ENCODE measurements at places on chromosomes 1 and 21. TPM values are rescaled to one million over a fixed set of nuclear protein-coding genes. Genes with fewer than 3 reads are reported as not detected.

The DMRTA2 gene
- polyA plus RNA-seq = not detected

- no peak for DNase-seq
Observed at GRCh38 chr1:21828506-21829210, 16.6 kb downstream of the LDLRAD2 start.

DNA sequence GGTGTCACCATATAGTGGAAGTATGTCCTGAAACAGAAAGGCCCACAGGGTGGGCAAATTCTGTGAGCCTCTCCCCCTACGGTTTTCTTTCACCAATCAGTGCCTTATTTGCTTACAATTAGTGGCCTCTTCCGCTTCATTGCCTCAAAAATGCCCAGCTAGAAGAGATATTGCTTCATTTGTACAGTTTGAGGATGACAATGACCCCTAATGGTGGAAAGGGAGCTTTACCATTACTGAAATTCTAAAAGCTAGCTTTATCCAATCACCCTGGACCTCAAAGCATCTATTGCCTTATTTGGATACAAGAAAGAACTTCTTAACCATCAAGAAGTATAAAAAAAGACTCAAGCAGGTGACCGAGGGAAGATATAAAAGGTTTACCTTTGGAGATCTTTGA, 49.6 kb downstream of the LRRC71 start:
- no peak for DNase-seq

- no peak for DNase-seq
Observed at GRCh38 chr1:3404301-3404700, 50.2 kb upstream of the ARHGEF16 start.

GRCh38 chr21:35007348-35007747, 41.8 kb downstream of the RUNX1 start:
- DNase-seq = no peak

- DNase-seq = no peak
Observed at GRCh38 chr1:223771469-223771813, 59.1 kb downstream of the CAPN2 start.

DNA sequence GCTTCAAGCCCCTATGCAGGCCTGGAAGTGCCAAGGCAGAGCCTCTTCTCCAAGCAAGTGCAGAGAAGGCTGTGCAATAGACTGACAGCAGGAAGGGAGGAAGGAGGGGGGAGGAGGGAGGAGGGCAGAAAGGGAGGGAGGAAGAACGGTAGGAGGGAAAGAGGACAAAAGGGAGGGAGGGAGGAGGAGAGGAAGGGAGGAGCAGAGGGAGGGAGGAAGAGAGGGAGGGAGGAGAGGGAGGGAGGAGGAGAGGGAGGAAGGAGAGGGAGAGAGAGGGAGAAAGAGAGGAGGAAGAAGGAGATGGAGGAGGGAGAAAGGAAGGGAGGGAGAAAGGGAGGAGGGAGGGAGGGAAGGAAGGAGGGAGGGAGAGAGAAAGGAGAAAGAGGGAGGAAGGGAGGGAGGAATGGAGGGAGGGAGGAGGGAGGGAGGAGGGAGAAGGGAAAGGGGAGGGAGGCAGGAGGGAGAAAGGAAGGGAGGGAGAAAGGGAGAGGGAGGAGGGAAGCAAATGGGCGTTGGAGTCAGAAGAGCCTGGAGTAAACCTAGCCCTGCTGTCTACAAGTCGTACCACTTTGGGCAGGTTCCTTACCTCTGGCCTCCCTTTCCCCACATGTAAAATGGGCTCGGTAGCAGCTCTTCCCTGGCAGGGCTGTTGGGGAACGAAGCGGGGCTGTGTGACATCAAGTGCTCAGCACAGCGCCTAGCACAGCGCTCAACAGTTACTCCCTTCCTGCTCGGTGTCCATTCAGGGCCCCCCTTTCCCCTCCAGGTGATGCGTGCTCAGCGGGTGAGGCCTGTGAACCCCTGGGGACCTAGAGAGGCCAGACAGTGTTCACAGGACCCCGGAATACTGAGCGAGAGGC, 244.6 kb downstream of the NPHP4 start:
- DNase-seq = no peak

- DNase-seq = no peak
Observed at GRCh38 chr21:46371204-46372013, 47.5 kb downstream of the PCNT start.

GRCh38 chr1:44929531-44929930, 56.9 kb downstream of the EIF2B3 start:
- DNase-seq = no peak

- DNase-seq = no peak
Observed at GRCh38 chr21:43210454-43211071, 41.8 kb downstream of the CRYAA start.

- no peak for DNase-seq
Observed at GRCh38 chr1:110118636-110119396, 6.6 kb downstream of the UBL4B start.

DNA sequence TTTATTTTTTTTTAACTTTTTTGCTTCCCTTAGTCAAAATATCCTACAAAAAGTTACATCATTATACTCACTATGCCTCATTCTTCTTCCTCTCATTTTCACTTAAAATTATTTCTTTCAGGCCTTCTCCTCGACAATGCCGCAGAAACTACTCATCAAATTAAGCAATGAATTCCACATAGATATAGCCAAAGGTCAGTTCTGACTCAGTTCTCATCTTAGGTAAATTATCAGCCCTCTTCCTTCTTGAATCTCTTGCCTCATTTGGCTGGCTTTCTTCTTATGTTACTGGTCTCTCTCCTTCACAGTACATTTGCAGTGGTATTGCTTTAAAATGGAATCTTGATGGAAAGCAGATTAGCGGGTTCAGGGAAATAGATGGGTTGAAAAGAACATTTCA, 260.7 kb upstream of the BRINP3 start:
- DNase-seq = no peak

The IL12RB2 gene
- 1.7 TPM for polyA plus RNA-seq

DNA sequence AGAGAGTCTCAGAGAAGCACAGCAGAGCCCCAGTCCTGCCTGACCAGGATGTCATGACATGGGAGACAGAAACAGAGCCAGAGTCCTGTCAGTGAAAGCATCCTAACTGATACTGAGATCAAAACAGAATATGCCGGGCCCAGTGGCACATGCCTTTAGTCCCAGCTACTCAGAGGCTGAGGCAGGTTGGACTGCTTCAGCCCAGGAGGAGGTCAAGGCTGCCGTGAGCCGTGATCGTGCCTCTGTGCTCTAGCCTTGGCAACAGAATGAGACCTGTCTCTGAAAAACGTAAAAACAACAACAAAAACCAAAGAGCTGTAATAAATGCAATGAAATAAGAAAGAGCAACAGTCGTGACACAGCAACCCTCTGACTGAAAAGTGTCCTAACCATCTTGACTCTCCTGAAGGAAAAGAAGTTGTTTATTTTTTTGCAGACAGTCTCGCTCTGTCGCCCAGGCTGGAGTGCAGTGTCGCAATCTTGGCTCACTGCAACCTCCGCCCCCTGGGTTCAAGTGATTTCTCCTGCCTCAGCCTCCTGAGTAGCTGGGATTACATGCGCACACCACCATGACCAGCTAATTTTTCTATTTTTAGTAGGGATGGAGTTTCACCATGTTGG, 189.2 kb downstream of the SLC45A1 start:
- no peak for DNase-seq

DNA sequence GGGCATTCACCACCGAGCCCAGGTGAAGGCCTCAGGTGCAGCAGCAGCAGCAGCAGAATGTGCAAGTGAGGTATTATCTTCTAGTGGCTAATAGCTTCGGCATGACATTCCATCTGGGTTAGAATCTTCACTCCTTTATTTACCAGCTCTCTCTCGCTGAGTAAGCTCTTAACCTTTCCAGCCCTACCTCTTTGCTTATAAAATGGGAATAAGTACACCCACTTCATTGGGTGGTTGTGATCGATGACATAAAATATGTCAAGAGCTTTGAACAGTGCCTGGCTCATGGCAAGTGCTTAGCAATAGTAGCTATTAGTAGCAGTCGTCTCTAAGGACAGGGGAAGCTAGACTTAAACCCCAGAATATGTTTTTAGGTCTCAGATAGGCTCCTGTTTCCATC, 149.5 kb downstream of the NOS1AP start:
- no peak for DNase-seq

DNA sequence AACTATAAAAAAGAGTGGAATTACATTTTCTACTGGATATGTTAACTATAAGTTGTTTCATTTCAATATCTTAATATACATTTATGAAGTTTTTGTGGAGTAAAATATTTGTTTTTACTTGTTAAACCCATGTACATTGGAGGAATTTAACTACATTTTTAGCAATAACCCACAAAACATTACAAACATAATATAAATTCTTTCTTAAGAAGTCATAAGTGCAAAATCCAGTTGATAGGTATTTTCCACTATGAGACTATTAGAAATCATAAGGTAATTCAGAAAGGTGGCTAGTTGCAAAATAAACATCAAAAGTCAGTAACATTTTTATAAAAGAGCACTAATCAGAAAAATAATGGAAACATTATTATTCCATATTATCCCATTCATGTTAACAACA, 73.9 kb upstream of the RRP15 start:
- DNase-seq = no peak

- no peak for DNase-seq
Observed at GRCh38 chr1:181149326-181150125, 61.0 kb downstream of the IER5 start.

GRCh38 chr1:12359359-12360133, 129.7 kb downstream of the VPS13D start:
- DNase-seq = no peak

All from left renal pelvis (tissue), 4 donors.